ENCODE measurements at places on chromosomes 12 and 14. TPM values are rescaled to one million over a fixed set of nuclear protein-coding genes. Genes with fewer than 3 reads are reported as not detected.

Gene KERA
- not detected for polyA plus RNA-seq

Gene ACADS
- polyA plus RNA-seq: 23.0 TPM

Gene WNT5B
- polyA plus RNA-seq: 5.0 TPM

Gene CLEC14A
- polyA plus RNA-seq: 11.9 TPM

Gene PRICKLE1
- polyA plus RNA-seq: 47.2 TPM

Gene SERPINA12
- 0.33 TPM for polyA plus RNA-seq

Gene SLCO1B3
- not detected for polyA plus RNA-seq

Gene MANSC4
- 0.92 TPM for polyA plus RNA-seq

Gene SPIC
- not detected for polyA plus RNA-seq

Gene TSPAN8
- polyA plus RNA-seq: 34.8 TPM

Gene RHEBL1
- 2.1 TPM for polyA plus RNA-seq

Gene NPFF
- polyA plus RNA-seq: 0.81 TPM
